GM03348 (cell line): ENCODE measurements at places on chromosomes 7 and 10.

DNA sequence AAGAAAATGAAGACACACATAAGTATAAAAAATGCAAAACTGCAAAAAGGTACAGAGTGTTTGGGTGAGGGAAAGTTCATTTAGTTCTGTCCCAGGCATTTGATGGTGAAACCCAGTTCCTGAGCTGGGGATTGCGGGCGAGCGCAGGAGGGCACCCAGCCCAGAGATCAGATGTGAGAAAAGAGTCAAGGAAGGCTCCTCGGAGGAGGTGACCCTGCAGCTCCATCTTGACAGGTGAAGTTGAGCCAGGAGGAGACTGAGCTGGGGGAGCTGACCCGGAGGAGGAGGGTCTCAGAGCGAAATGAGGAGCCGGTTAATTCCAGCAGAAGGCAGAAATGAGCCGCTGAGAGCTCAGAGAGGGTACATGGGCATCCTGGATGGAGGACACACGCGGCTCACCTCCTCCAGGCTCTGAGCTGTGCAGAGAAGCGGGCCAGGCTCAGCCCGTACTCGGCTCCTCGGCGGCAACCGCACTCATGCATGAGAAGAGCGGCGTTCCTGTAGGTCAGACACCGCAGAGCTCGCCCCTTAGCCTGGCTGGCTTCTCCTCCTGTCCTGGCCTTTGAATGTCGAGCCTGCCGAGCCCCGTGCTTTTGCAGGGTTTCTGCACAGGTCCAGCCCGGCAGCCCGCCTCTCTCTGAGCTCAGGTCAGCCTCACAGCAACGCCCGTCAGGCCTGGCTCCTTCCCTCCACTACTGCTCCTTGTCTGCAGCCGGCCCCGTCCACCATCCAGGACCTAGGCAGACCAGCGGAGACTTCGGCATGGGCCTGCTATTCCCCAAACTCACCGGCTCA, 9.5 kb upstream of the RAMP3 start:
- no peak for DNase-seq

DNA sequence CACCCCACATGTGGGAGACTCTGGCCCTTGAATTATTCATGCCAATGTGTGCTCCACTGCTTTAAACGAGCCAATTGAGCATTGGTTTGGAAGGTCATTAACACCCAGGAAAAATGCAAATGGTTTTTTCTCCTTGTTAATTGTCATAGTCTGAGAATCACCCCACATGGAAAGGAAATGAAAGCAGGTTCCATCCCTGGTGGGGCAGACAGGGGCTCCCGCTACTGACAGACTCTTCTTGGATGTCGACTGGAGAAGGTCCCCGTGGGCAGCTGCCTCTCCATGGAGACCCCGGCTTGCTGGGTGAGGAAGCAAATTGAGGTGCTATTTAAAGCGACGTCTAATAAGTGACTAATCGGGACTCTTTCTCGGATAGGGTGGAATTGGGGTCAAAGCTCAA, 32.0 kb upstream of the EN2 start:
- DNase-seq = no peak

- DNase-seq = no peak
Observed at GRCh38 chr7:151813445-151813844, 63.5 kb downstream of the PRKAG2 start.

DNA sequence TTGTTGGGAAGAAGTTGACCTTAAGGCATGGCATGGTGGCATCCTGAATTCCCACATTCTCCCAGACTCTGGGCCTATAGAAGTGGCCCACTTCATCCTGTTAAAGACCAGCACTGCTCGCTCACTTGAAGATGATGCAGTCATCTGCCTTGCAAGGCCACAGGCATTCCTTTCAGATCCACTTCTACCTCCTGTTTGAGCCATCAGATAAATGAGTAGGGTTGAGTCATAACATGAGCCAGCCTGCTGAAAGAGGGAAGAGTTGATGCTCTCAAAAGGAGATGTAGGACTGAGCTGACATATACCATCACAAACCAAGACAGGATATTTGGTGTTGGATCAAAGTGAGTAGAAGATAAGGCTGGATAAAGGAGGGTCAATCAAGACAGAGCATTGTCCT, 1.5 kb upstream of the EBLN1 start:
- DNase-seq = no peak

GRCh38 chr10:100969187-100970075, at the start of gene SEMA4G:
TSS of gene SEMA4G (plus strand) at chr10:100969504. CDS start at chr10:100972913, 3,409 bp downstream.
- peak; percentile 83 for DNase-seq

GRCh38 chr10:107529350-107529749, 364.8 kb upstream of the SORCS1 start:
- no peak for DNase-seq

DNA sequence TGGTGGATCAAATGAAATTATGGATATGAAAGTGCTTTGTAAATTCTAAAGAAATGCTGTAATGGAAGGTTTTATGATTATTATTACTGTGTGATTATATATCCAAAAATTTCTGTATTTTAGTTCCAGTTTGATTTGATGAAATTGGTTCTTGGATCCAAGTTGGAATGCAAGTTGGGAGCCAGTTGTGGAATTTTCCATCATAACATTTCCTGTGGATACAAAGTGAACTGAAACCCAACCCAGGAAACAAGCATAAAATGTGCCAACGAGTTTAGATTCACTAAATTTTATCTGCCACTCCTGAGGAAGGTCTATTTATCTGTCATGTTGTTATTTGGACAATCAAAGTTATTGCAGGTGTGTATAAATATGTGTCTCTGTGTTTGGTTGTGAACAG, 131.4 kb upstream of the MDFIC start:
- DNase-seq = peak; percentile 10

DNA sequence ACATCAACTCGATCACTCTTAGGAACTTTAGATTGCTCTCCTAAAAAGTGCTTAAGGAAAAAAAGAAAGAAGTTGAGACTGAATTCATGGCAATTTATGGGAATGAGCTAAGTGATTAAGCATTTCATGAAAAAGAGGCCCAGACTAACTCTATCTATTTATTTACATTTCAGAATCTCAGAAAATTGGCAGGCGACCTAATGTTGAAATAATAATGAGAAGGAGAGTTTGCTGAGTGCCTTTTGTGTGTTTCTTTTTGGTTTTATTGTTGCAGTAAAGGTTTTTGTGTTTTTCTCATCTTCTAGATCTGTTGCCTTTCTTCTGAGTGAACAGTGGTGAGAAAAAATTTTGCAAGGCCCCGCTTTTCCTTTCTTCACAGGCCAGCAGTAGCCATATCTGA, 3.8 kb downstream of the GRK5 start:
- peak; percentile 43 for DNase-seq

GRCh38 chr10:54194806-54195205, 606.2 kb downstream of the PCDH15 start:
- no peak for DNase-seq

- DNase-seq = peak; percentile 40
Observed at GRCh38 chr10:62959553-62959952, 143.4 kb upstream of the EGR2 start.

DNA sequence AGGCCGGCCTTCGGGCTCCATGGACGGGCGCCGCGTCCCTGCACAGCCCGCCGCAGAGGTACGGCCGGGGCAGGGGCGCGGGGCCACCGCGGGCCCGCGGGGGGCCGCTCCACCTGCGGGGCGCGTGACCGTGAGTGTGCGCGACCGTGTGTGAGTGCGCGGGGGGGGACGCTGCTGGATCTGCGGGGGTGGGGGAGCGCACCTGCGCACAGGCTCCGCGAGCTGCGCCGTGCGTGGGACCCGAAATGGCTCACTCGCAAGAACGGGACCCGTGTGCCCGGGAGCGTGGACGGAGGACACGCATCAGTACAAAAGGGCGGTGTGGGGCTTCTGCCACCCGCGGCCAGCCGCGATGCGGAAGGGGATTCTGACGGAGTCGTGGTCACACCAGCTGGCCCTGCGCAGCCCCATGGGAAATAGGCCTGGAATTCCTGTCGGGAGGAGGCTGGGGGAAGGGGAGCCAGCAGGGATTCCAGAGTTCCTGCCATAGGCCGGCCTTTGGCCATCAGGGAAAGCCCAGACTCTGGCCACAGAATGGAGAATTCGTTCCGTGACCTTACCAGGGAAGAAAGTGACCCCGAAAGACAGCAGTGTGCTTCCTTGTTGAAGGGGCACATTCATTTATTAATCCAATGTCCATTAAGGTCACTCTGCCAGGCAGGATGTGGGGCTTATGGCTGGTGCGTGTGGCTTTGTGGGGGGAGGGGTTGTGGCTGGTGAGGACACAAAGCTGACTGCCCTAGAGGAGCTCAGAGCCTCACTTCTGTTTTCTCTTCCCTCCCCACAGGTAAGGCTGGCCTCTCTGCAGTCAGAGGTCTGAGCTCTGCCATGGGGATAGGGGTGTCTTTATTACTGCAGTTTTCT, 494 bp downstream of the REPIN1 start:
- DNase-seq = peak; percentile 85

GRCh38 chr7:71868797-71869196, 543.3 kb downstream of the CALN1 start:
- DNase-seq = peak; percentile 54

- no peak for DNase-seq
Observed at GRCh38 chr10:929960-930624, 1.4 kb downstream of the LARP4B start.

- DNase-seq = no peak
Observed at GRCh38 chr10:30371954-30372353, 22.9 kb upstream of the MTPAP start.
